Left colon (tissue), 2 donors: ENCODE measurements at places on chromosomes 4 and X. TPM values are rescaled to one million over a fixed set of nuclear protein-coding genes. Genes with fewer than 3 reads are reported as not detected.

- no peak for DNase-seq
These were observed 350.3 kb downstream of the GRID2 start for GRCh38 chr4:92654084-92654483.

GRCh38 chr4:88244816-88245579 is 39.4 kb downstream of the PPM1K start:
- DNase-seq = peak; percentile 13

GRCh38 chrX:16658284-16658683 is 8.3 kb downstream of the S100G start:
- no peak for DNase-seq

- DNase-seq = no peak
These were observed 72.8 kb downstream of the IRF2 start for GRCh38 chr4:184401397-184402171.

Gene ITIH6
- total RNA-seq = not detected

DNA sequence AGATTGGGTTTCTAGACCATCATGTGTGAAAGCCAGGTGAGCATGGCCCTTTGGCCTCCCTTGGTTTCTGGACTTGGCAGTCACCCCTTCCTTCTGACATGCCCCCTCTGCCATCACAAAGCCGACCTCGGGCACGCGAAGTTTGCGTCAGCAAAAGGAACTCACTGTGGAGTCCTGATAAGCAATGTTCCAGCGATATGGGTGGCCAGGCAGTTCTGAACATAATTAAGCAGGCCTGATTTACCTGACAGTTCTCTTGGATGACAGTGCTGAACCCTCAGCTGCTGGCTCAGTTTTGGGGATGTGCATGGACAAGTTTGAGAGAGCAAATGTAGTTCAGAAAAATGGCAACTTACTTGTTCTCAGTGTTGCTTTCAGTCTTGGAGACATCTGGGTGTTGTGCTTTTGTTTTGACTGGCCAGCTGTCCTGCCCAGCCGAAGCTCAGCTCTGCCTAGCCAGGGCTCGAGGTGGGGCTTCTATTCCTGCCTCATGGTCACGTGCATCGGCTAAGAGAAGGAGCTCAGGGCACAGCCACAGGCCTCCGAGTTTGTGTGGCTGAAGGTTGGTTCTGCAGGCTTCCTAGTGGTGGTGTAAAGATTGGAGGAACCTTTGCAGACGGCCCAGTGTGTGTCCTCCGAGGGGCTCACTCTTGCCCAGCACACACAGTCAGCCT is 78.3 kb downstream of the CLDN34 start:
- no peak for DNase-seq

Gene ARHGAP4
- total RNA-seq = 26.6 TPM

Gene CLTRN
- total RNA-seq = 0.28 TPM

DNA sequence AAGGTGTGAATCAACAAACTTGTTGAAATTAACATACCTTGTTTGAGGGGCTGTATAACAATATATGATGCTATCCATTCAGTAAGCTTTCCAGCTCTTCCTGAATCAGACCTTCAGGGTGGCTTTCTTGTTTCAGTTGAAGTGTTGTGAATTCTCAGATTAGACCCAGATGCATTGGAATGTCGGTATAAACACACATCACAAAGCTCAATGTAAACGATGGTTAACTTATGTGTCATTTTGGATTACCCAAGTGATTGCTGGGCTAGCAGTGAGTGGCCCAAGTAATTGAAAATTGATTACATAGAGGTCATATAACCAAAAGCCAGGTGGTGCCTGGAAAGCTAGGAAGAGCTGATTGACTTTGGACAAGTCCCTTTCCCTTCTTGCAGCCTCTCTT is 115.0 kb downstream of the SHROOM4 start:
- no peak for DNase-seq

Gene ATP2B3
- 0.08 TPM for total RNA-seq

DNA sequence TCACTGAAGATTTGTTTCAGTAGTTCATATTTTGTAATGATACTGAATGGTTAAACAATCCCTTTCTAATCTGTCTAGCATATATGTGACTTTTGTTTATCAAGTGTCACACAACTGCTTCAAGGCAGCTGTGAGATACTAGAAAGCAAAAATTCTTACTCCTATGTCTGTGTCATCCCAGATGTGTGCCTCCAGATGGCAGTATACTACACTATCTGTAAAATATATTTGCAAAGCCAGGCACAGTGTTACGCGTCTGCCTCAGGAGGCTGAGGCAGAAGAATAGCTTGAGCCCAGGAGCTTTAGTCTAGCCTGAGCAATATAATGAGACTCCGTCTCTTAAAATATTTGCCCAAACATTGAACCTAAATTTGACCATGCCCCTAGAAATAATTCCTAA is 4.0 kb downstream of the NUDT10 start:
- DNase-seq = no peak

Gene VCX2
- not detected for total RNA-seq

- DNase-seq = no peak
These were observed 23.1 kb downstream of the MAGEA8 start for GRCh38 chrX:149903889-149904748.

Gene GPR50
- not detected for total RNA-seq

Gene UGT2B17
- 647 TPM for total RNA-seq

DNA sequence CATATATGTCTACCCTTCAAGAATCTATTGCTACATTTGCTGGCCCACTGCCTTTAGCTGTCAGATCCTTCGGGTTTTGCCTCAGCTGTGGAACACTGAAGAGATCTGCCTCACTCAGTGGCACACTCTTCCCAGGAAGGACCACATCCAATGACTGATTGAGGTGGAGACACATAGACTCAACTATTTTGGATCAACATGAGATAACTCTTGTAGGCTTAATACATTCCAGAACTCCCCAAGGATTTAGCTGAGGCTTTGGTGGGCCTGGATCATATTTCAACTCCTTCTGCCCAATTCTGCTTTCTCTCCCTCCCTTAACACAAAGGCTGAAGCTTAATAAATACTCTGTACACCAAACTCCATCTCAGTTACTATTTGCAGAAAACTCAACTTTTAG is 100.5 kb downstream of the CORIN start:
- no peak for DNase-seq

Gene GLA
- 16.9 TPM for total RNA-seq

GRCh38 chrX:41666251-41666650 is 22.5 kb upstream of the GPR34 start:
- no peak for DNase-seq

- DNase-seq = no peak
These were observed 31.6 kb upstream of the MRFAP1 start for GRCh38 chr4:6608758-6609414.

Gene ZDHHC15
- total RNA-seq = 0.12 TPM
